ENCODE measurements at places on chromosomes 5 and 9.

- no peak for DNase-seq
Measured at GRCh38 chr5:103703617-103704016, 141.0 kb upstream of the NUDT12 start.

DNA sequence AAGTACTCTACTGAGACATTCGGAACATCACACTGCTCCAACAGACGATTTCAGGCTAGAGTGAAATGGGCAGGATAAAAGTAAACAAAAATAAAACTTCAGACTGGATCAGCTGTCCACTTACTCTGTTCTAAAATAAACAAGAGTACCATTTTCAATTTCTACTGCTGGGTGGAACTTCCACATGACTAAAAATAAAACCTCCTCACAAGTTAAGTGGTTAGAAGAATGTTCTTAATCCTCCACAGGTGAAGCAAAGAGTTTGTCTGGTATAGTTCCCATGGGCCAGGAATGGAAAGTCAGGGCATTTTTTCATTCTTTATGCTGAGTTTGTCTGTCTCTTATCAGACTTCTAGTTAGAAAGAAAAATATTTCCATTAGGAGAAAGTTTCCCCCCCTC is 15.7 kb downstream of the NUDT12 start:
- DNase-seq: no peak

- no peak for DNase-seq
Measured at GRCh38 chr9:82546136-82546535, 516.8 kb downstream of the RASEF start.

- no peak for DNase-seq
Measured at GRCh38 chr9:121566481-121567465, 67.1 kb upstream of the GGTA1 start.

- no peak for DNase-seq
Measured at GRCh38 chr9:111833941-111834340, 39.2 kb upstream of the SHOC1 start.

DNA sequence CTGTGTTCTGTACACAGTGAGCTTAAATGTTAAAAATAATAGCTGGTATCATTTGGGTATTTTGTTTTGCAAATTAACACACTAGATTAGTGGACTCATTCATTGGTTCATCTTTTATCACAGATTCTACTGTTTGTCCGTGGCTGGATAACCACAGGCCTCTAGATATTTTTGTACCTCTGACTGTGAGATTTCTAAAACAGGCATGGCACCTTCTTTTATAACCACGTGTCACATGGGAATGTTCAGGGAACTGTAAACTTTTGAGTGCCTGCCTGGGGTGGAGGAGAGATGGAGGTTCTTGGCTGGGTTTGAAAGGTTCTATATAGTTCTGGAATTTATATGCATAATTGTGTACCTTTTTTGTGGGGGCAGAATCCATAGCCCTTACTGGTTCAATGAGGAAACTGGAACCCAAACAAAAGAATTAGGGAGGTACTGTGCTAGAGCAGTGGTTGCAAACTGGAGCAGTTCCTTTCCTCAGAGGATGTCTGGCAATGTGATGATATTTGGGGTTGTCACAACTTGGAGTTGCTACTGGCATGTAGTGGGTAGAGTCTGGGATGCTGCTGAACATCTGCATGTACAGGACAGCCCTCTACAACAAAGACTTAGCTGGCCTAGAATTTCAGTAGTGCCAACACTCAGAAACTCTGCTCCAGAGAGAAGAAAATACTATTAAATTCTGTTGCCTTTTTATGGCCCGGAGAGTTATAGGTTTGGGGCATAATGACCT is 16.9 kb downstream of the TLE4 start:
- DNase-seq: no peak

DNA sequence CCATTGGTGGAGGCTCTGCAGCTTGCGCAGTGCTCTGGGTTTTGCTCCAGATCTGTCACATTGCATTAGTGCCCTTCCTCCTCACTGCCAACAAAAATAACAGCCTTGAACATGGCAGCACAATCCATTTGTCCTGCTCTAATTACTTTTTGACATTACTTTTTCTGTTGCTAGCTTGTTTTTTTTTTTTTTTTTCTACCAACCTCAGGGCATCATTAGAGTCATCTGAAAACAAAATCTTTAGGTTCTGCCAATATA is 117.5 kb upstream of the NR5A1 start:
- no peak for DNase-seq

- DNase-seq: no peak
Measured at GRCh38 chr9:2419347-2419746, 202.2 kb upstream of the VLDLR start.
